Stimulated activated CD8-positive, alpha-beta memory T cell treated with anti-CD3 and anti-CD28 coated beads, Interleukin-15, amount 100 ng/mL, for 4 hours (primary cell): ENCODE measurements at places on chromosomes 3 and 15.

GRCh38 chr3:167466966-167467365 lies 6.9 kb downstream of the SERPINI2 start:
- DNase-seq = no peak

GRCh38 chr15:51424780-51425179 lies 83.3 kb downstream of the GLDN start:
- no peak for DNase-seq

- no peak for DNase-seq
Measured at GRCh38 chr15:66802025-66803001, 100.3 kb downstream of the SMAD6 start.

GRCh38 chr15:99741835-99742234 lies 8.6 kb upstream of the LYSMD4 start:
- DNase-seq = no peak

GRCh38 chr3:65347166-65347565 lies 659.4 kb upstream of the ADAMTS9 start:
- DNase-seq = no peak

DNA sequence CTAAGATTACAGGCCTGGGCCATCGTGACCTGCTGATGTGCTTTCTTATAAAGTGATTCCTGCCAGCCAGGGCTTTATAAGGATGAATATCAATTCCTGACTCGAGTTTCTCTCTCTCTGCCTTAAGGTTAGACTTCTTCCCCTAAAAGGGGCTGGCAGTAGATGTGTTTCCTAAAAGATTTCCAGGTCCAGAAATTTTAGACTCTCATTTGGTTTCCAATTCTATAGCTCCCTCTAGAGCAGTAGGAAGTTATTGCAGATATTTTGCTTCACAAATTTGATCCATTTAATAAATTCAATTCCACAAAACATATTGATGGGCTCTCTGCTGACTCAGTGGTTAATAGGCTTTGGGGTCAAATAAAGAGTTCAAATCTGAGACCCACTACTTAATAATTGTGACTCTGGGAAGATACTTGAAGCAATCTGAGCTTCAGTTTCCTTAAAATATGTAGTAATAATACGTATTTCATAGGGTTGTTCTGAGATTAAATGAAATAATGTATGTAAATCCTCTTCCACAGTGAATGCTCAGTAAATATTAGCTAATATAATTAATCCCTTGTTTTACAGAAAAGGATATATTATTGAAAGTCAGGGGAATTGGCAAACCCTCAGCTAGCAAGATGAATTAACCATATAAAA lies 2.1 kb downstream of the TRIM69 start:
- DNase-seq = no peak

- no peak for DNase-seq
Measured at GRCh38 chr15:89724621-89725020, 26.4 kb downstream of the MESP1 start.

GRCh38 chr3:195046441-195046840 lies 224.5 kb downstream of the XXYLT1 start:
- DNase-seq = no peak

DNA sequence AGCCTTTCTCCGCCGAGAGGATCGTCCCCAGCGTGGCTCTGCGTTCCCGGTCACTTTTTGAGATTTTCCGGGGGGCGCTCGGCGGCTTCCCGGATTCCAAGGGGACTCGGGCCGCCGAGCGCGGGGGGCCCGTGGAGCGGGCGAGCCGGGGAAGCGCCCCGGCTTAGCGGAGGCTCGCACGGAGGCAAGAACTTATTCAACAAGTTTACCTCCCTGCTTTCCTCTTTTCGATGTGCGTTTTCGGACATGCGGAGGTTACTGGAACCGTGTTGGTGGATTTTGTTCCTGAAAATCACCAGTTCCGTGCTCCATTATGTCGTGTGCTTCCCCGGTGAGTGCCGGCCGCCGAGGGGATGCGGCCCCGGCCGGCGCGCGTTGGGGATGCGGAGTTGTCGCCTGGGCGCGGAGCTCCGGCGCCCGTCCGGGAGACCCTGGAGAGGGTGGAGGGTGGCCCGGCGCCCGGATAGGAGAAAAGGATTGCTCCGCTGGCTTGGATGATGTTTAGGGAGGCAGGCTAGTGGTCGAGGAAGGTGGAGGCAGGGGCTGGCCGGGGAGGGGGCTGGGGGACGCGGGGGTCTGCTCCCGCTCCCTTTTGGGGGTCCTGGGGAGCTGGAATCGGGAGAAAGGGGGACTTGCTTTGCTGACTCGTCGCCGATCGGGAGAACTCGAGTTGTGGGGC lies 810 bp downstream of the PTPRG start:
- no peak for DNase-seq

- DNase-seq = no peak
Measured at GRCh38 chr15:43126356-43126755, 7.0 kb upstream of the TMEM62 start.

DNA sequence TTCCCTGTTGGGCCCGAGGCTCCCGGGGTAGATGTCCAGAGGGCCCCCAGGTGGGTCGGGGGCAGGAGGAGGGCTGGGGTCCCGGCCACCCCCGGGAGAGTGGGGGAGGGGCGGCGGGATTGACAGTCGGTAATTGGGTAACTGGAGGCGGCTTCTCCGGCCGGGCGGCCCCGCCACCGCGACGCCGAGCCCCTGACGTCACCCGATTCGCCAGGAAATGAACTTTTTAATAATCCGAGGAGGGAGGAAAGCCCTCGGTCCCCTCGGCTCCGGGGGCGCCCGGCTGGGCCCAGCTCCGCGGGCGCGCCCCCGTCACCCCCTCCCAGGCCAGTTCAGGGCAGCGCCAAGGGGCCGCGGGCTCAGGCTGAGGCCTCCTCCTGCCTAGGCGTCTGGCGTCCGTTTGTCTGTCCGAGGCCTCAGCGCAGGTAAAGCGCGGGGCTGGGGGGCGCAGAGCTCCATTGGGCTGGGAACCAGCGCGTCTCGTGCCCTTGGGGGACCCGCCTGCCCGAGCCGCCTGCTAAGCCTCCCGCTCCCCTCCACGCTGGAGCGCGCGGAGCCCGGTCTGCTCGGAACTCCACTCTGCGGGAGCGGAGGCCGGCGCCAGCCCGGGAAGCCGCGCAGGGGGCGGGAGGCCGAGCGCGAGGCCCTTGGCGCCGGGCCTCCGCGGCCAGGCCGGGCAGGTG lies 3.9 kb downstream of the GATA2 start:
- DNase-seq = no peak
